Activated T-helper 1 cell treated with anti-CD3 and anti-CD28 coated beads, Interleukin-12 subunit alpha, Interleukin-12 subunit beta, Interleukin-2, Interleukin-4 antibody, amounts not matched to agents 30 ng/mL and 10 ng/mL and 1 ng/mL, durations not matched to agents 14 hours and 24 hours and 36 hours (primary cell): ENCODE measurements at places on chromosomes 7 and 10.

- no peak for DNase-seq
Observed at GRCh38 chr7:155570991-155571390, 24.6 kb upstream of the CNPY1 start.

- DNase-seq = no peak
Observed at GRCh38 chr7:68587599-68587998, 1010.7 kb upstream of the AUTS2 start.

DNA sequence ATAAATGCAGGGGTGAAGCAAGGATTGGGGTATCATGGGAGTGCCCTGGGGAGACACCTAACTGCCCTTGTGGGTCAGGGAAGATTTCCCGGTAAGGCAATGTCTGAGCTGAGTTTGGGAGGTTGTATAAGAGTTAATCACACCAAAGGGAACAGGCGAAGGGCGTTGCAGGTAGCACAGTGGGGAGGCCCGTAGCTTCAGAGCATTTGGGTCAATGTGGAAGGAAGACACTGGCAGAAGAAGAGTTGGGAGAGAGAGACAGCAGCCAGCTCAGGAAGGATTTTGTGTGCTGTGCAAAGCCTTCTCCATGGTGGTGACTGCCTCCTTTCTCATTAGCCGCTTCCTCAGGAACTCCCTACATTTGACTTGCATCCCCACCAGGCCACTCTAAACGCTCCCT is 80.8 kb upstream of the LEP start:
- DNase-seq = no peak

DNA sequence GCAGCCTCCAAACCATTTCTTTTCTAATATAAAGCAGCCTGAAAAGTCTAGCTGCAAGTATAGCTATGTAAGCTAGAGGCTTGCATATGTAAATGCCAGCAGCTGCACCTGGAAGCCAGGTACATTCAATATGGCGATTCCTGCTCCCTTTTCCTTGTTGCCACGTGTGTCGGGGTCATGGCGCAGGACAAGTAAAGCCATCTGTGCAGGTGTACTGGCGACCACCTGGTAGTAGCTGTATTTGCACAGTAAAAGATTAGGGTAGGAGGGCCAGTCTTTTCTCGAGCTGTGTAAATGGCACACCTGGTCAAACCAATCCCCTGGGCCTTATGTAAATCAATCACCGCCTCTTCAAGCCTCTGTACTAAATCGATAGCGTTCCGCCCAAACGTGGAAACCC is 484.5 kb downstream of the MAGI2 start:
- no peak for DNase-seq

DNA sequence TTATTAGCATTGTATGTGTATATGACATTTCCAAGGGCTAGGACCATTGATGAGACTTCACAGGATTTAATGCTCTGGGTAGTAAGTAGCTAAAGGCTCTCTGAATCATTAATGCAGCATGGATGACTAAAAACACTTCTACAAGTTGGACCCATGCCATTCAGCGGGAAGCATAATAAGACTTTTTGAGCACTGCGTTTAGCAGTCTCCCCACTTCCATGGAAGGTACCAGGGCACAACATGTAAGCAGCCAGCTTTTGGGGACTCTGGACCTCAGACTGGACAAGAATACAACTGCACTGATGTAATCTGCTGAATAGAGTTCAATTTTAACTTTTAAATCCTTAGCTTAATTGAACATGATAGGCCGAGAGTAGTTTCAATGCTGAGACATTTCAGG is 191.7 kb upstream of the IMMP2L start:
- DNase-seq = no peak

GRCh38 chr10:31304291-31304970 is 14.6 kb upstream of the ZEB1 start:
- DNase-seq = no peak
